Stimulated activated CD8-positive, alpha-beta memory T cell treated with anti-CD3 and anti-CD28 coated beads, Interleukin-4, amount 100 ng/mL, for 4 hours (primary cell): ENCODE measurements at places on chromosomes 16 and 17.

DNA sequence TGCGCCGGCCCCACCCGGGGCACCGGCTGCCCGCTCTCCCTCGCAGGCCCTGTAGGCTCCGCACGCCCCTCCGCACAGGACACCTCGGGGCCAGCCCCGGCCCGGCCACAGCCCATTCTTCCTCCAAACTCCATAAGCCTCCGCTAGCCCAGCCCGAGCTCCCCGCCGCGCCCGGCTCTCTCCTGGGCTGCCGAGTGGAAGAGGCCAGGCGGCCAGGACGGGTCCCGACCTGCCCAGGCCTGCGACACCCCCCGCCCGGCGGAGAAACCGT is 397 bp downstream of the NCOR1 start:
- peak; percentile 10 for DNase-seq

- no peak for DNase-seq
Measured at GRCh38 chr17:83055911-83056582, 23.4 kb upstream of the METRNL start.

DNA sequence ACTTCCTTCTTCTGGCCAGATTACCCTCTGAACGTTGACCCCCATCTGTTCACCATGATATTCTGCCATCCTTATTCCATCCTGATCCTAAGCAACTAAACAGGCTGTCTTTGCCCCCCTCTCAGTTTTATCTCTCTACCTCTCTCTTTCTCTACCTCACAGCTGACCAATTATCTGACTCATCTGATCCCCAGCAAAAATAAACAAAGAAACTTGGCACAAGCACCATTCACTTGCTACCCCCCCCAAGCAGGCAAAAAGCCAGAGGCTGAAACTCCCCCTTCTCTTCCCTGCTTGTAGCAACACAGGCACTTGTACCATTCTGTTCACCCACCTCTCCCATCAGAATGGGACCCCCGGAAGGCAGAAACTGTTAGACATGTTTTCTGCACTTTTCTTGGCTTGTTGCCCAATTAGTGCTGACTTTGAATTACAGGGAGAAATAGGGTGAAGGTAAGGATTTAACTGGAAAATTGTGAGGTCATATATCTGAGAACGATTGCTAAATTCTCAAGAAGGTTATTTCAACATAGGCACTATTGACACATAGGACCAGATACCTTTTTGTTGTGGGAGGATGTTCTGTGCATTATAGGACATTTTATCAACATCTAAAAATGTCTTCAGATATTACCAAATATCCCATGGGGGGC is 163.2 kb downstream of the TOX3 start:
- DNase-seq: no peak

- DNase-seq: no peak
Measured at GRCh38 chr16:86100205-86101136, 201.5 kb downstream of the IRF8 start.

DNA sequence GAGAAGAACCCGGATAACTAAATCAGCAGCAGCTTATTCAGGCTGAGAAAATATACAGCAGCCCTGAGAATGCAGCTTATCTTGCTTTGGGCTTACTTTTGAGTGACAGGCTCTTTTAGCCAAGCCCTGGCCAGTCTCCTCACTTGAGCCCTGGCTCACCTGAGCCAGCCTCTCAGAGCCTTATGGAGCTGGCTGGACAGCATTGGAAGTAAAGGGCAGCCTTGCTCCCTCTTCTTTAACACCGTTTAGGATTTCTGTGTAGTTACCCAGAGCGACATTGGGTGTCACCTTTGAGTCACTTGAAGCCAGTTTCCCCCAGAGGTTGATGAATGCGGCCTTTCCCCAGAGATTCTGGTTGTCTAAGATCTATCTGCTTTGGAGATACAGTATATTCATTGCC is 7.7 kb upstream of the NPIPB2 start:
- no peak for DNase-seq

- DNase-seq: peak; percentile 75
Measured at GRCh38 chr17:82297280-82297713, 20.1 kb downstream of the CD7 start.

DNA sequence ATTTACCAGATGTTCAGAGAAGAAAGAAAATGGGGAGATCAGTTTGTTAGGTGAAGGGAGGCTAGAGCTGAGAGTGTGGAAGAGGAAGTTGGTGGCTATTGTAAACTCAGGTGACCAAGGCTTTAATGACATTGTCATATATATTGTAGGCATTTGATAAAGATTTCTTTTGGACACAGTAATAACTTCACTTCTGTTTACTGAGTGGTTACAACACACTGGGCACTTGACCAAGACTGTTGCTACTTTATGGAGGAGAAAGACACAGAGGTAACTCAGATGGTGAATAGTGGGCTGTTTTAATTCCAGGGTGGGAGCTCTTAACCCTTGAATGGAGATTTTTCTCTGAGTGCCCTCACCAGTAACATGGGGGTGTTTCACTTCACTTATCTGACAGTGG is 46.0 kb downstream of the TNRC6A start:
- no peak for DNase-seq

GRCh38 chr16:85347213-85347591 is 234.9 kb upstream of the CIBAR2 start:
- DNase-seq: no peak

- DNase-seq: no peak
Measured at GRCh38 chr16:80680839-80681238, 123.6 kb downstream of the CDYL2 start.

- no peak for DNase-seq
Measured at GRCh38 chr16:49969091-49970030, 55.7 kb upstream of the CNEP1R1 start.

DNA sequence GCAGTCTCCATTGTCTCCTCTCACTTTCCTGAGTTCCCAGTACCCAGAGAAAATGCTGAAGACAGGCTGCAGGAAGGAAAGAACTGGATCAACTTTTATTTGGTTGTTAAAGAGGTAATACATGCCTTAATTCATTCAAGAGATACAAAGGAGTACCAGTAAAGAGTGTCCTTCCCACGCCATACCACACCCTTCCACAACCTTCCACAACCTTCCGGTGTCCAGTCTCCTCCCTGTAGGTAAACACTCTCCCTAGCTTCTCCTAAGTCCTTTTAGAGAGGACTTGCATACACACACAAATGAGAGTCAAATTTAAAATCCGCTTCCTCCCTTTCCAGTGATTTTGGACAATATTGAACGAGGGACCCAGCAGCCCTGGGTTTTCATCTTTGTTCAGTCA is 2.8 kb upstream of the CA7 start:
- no peak for DNase-seq

DNA sequence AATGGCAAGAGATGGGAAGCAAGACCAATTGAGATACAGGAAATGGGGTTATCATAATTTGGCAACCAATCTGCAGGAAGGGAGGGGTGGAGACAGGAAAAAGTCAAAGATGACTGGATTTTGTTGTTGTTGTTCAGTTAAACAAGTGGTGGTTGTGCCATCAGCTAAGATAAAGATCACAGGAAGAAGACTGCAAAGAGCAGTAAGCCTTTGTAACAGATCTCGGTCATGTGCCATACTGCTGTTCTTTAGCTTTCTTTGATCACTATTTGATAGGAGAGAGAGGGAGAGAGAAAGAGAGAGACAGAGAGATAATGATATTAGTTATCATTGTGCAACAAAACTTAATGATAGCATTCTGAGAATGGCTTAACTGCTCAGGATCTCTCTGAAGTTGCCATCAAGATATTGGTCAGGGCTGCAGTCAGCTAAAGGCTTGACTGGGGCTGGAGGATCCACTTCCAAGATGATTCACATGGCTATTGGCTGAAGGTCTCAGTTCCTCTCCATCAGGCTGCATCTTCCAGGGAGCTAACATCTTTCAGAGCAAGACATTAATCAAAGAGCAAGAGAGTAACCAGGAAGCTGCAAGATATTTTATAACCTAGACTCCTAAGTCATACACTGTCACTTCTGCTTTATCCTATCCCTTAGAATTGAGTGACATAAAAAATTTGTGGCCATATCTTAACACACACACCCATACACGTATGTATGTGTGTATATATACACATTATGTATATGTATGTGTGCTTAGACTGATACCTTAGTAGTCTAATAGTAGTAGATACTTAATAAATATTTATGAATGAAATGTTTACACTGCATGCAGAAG is 405.0 kb downstream of the SHISA9 start:
- DNase-seq: no peak

GRCh38 chr17:40554646-40555295 is 10.5 kb downstream of the CCR7 start:
- DNase-seq: no peak

GRCh38 chr17:72631949-72632684 is 460.4 kb downstream of the SLC39A11 start:
- DNase-seq: no peak
